NCI-H2227 treated with DMSO at 0.1 percent for 48 hours (cell line): ENCODE measurements at places on chromosomes 1 and 21.

GRCh38 chr1:89643577-89643976, 10.7 kb downstream of the LRRC8C start:
- DNase-seq: no peak

DNA sequence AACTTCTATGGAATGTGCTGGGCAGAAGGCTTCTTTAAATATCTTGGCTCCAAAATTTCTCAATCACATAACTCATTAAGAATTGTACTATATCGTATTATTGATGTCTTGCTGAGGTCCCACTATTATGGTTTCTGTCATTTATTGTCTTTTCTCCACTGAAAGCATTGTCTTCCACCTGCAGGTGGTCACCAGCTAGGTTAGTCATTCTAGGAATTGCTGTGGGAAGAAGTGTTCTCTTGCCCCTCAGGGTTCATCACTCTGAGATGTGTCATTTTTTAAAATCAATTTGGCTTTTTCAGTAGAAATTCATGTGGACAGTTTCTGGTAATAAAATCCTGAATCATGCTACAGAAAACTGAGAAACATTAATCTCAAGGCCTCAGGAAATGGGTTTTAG, 66.1 kb downstream of the NCAM2 start:
- DNase-seq: no peak

GRCh38 chr1:185681034-185681633, 53.1 kb upstream of the HMCN1 start:
- peak; percentile 28 for DNase-seq

DNA sequence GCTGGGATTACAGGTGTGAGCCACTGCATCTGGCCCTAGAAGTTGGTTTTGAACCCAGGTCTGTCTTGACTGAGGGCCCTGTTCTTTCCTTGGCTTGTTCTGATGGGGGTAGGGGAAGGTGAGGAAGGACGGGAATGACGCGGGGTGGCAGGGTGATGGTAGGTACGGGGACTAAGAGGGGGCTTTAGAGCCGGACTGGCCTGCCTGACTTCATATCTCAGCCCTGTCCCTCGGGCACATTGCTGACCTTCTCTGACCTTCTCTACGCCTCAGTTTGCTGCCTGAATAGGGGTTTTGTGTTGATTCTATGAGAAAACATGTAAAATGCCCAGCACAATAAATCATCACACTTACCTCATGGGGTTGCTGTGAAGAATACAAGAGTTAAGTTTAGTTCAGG, 6.7 kb downstream of the RNF186 start:
- DNase-seq: no peak

- no peak for DNase-seq
Observed at GRCh38 chr1:106659490-106660244, 396.8 kb upstream of the PRMT6 start.

DNA sequence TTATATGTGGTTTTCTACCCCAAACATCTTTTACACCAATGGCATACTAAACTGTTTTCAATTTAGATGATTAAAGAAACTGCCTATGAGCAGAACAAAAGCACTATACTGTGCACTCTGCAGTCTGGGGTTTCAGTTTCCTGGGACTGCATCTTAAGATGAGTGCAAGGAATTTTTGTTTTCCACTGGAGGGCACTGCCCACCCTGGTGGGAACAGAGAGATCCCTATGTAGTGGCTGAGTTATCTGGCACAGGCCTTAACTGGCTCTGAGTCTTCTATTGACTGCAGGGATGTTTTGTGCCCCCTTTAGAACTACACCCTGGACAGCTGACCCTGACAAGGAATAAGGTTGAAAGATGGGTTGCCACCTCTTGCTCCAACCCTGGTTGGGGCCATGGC, 12.0 kb downstream of the PROK1 start:
- DNase-seq: no peak

DNA sequence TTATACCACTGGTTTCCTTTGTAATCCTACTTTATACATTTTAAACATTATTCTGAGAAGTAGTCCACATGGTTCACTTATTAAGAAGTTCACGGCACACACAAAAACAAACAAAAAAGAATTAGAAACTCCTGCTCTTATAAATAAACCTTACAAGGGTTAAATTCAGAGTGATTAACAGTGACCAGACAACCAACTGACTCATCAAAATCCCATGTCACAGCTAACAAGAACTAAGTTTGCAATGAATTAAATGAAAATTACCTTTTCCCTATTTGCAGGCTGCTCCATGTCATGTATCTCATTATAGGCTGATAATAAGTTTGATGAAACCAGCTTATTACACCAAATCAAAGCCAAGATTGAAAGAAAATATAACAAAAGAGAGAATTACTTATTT, 77.5 kb downstream of the PUM1 start:
- DNase-seq: no peak

- no peak for DNase-seq
Observed at GRCh38 chr1:85464497-85465098, 361 bp downstream of the DDAH1 start.

DNA sequence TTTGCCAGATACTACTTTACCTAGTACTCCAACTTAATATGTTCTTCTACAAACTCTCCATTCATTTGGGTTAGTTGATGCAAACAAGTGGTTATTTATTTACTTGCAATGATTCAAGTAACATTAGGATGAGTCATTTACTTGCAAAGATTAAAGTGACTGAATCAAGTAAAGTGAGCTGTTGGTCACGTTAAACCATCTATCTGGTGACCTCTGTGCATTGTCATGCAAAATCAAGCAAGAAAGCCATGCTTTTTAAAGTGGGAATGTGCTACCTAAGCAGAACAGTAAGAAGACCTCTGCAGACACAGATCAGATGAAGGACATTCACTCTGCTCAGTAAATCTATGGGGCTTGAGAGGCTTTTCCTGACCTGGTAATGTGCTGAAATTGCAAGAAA, 254.7 kb downstream of the LRRIQ3 start:
- no peak for DNase-seq

- no peak for DNase-seq
Observed at GRCh38 chr1:241829468-241829867, 18.5 kb upstream of the EXO1 start.

DNA sequence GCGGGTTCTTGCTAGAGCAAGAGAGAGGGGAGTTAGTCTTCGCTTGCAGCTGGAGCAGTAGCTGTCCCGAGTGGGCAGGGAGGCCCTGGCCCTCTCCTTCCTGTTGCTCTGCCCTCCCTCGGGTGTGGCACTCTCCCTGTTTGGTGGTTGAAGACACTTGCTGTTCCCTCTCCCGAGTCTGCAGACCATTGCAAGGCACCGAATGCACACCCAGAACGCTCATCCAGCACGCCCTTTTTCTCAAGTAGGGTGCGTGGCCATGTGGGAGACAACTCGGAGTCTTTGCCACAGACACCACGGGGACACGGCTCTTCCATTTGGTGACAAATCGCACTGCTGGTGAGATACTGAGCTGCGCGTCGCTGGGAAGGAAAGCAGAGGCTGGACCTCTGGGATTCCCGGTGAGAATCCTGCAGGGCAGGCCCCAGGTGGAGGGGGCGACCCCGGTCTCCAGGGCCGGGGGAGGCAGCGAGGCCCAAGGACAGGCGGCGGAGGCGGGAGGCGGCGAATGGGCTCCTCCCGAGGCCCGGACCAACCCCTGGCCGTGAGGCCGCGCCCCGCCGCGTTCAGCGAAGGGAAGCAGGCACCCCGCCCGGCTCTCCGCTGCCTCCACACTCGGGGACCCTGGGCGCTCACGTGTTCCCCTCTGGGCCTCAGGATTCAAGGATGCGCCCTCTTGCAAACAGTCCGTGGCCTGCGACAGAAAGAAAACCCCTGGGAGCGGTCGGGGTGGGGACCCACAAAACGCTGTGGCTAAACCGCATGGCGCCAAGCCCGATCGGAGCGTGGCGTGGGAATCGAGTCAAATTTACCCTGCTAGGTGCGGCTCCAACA, 10.4 kb upstream of the TMEM200B start:
- DNase-seq: no peak

DNA sequence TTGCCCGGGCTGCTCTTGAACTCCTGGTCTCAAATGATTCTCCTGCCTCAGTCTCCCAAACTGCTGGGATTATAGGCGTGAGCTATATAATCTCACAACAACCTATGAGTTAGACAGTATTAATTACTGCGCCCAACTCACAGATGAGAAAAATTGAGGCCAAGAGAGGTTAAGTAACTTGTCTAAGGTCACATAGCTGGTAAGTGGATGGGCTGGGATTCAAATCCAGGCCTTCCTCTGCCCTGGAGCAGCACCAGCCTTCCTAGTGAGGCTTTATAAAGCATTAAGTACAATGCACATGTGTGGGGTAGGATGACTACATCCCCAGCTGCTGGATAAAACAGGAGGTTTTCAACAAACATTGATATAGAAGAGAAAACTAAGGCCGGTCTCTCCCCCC, 15.1 kb downstream of the E2F2 start:
- no peak for DNase-seq

DNA sequence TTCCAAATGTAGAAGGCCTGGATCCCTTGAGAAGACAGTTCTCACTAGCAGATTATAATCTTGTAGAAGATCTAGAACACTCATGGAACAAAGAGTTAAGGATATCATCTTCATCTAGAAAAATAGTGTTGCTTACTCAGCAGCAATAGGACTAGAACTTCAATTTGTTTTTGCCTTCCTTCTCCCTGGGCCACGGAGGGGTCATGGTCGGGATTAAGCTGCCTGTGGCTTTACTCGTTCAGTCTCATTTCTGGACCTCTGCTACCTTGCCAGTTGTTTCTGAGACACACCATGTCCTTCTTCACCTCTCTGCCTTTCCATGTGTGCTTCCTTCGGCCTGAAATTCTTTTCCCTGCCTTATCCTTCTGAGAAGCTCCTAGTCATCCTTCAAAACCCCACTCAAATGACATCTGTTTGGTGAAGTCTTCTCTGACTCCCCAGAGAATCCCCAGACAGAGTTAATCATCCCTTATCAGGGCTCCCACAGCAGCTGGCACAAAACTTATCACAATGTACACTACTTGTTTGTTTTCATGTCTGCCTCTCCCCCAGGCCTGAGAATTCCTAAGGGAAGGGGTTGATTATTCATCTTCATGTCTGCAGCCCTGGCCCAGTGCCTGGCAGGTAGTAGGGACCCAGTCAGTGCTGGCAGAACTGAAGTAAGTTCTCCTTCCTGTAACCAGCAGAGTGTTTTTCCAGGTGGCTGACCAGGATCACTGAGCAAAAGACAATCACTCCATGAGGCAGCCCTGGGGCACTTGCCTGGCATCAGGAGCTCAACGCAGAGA, 15.5 kb upstream of the SNX27 start:
- DNase-seq: no peak

GRCh38 chr1:117556341-117556740, 49.5 kb upstream of the TENT5C start:
- DNase-seq: no peak

GRCh38 chr1:185239861-185240260, 77.2 kb downstream of the IVNS1ABP start:
- DNase-seq: no peak

- DNase-seq: no peak
Observed at GRCh38 chr21:44532712-44533111, 7.3 kb downstream of the KRTAP10-1 start.

- no peak for DNase-seq
Observed at GRCh38 chr1:234123867-234124266, 219.4 kb downstream of the SLC35F3 start.

DNA sequence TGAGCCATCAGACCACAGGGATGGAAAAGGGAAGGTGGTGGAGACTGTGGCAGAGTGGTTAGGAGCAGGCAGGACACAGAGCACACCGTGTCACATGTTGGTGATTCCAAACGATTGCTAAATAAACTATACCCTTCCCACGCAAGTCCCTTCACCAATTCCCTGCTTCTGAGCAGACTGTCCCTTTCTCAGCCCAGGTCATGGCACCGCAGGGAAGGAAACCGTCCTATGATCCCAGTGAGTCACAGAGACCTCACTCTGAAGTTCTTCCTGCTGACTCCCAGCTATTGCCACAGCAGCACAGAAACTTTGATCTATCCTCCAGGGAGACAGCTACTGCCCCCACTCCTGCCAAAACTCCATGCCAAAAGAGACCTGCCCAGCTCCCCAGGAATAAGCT, 19.2 kb downstream of the RIMS3 start:
- DNase-seq: no peak

GRCh38 chr1:11180342-11180744, 8.8 kb upstream of the ANGPTL7 start:
- no peak for DNase-seq

DNA sequence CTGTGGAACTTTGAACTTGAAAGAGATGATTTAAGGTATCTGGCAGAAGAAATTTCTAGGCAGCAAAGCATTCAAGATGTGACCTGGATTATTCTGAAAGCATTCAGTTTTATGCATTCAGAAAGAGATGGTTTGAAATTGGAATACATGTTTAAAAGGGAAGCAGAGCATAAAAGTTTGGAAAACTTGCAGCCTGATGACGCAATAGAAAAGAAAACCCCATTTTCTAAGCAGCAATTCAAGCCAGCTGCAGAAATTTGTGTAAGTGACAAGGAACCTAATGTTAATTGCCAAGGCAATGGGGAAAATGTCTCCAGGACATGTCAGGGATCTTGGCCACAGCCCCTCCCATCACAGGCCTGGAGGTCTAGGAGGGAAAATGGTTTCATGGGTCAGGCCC, 354.0 kb downstream of the ZNF326 start:
- DNase-seq: no peak

DNA sequence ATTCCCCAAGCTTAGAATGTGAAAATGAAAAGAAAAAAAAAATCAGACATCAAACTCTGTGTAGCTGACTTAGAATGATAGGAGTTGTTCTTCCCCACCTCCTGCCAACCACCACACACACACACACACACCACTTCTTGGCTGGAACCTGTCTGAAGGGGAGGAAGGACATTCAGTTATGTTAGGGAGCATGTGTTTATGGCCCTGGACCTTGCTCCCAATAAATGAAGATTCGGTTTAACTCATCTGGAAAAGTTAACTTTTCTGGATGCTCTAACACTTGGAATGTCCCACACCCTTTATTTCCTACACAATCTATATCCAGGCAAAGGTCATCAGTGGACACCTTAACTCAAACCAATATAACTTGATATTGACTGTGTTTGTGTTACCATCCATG, 112.4 kb downstream of the DAB1 start:
- no peak for DNase-seq

GRCh38 chr1:219000631-219001030, 173.0 kb upstream of the LYPLAL1 start:
- no peak for DNase-seq

DNA sequence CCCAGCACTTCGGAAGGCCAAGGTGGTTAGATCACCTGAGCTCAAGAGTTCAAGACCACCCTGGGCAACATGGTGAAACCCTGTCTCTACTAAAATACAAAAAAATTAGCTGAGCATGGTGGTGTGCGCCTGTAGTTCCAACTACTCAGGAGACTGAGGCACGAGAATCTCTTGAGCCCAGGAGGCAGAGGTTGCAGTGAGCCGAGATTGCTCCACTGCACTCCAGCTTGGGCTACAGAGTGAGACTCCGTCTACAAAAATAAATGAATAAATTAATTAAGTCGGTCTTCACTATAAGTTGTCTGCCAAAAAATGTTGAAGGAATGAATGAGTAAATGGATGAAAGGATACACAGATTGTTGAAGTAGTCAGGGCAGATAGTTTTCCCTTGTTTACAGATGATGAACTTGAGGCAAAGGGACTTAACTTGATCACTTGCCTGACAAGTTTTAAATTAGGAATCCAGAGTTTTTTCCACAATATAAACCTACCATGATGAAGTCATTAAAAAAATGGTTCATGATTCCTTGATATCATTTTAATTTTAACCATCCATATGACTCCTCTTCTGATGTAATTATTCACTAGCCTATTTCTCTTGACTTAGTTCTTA, 130.8 kb downstream of the TLR5 start:
- no peak for DNase-seq
